ENCODE measurements at places on chromosomes 7 and 10.

DNA sequence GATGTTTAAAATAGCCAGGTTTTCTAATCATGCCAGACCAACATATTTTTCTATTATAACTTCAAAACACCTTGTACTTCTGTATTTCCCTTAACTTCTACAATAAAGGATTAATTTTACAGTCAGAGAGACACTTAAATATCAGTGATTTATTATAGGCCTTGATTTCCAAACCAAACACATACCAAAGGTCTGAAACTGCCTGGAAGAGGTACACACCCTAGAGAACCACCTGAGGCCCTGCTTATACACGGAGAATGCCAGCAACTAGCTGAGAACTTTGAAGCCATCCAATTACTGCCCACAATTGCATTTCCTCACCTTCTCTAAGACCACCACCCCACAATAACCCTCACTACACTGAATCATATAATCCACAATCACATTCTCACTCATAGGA, 4.9 kb downstream of the CCDC6 start:
- no peak for DNase-seq

- DNase-seq = no peak
Observed at GRCh38 chr10:102795453-102796406, 41.5 kb downstream of the CYP17A1 start.

DNA sequence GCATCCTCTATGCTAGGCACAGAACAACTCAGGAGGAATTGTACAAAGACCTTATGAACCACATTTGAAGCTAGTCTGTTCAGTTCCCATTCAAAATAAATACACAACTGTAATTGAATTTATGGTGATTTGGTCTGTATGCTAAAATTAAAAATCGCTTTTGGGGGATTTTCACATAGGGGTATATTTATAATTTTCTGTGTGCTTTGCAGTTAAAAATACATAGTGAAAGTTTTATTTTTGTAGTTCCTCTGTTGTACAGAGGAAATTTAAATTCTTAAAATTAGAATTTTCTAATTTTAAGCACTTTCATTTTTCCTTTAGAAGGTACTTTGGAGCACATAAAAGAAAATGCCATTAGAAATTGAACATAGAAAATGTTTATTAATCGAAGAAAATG, 6.9 kb downstream of the RABGEF1 start:
- no peak for DNase-seq

DNA sequence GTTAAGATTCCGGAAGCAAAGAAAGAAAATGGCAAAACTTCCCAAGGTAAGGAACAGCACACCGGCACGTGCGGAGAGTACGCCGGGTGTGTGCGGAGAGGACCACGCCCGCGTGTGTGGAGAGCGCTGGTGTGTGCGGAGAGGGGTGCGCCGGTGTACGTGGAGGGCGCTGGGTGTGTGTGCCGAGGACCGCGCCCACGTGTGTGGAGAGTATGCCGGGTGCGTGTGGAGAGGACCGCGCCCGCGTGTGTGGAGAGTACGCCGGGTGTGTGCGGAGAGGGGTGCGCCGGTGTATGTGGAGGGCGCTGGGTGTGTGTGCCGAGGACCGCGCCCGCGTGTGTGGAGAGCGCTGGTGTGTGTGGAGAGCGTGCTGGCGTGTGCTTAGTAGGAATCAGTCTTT, 48.6 kb upstream of the DPYSL4 start:
- no peak for DNase-seq

GRCh38 chr10:72353965-72354355, 759 bp downstream of the DNAJB12 start:
- no peak for DNase-seq

DNA sequence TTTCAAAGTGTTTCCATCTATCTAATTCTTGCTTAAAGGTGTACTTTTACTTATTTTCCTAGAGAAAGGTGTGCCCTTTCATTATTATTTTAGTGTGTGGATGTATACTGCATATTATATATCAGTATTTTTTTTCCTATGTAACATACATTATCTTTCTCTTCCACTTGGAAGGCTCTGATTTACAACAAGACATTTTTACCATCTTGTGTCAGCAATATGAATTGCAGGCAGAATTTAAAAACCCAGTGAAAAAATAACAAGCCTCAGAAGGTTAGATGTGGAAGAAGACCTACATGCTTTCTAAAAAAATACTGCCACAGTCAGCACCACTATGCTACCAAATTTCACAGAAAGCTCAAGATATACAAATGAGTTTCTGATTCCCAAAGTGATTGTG, 327.7 kb upstream of the STEAP1 start:
- DNase-seq = no peak

- DNase-seq = no peak
Observed at GRCh38 chr7:107047902-107048782, 3.6 kb downstream of the PRKAR2B start.

- no peak for DNase-seq
Observed at GRCh38 chr7:154541606-154542005, 461.3 kb downstream of the PAXIP1 start.

GRCh38 chr10:75209086-75209920, 1.3 kb upstream of the VDAC2 start:
- DNase-seq = no peak

DNA sequence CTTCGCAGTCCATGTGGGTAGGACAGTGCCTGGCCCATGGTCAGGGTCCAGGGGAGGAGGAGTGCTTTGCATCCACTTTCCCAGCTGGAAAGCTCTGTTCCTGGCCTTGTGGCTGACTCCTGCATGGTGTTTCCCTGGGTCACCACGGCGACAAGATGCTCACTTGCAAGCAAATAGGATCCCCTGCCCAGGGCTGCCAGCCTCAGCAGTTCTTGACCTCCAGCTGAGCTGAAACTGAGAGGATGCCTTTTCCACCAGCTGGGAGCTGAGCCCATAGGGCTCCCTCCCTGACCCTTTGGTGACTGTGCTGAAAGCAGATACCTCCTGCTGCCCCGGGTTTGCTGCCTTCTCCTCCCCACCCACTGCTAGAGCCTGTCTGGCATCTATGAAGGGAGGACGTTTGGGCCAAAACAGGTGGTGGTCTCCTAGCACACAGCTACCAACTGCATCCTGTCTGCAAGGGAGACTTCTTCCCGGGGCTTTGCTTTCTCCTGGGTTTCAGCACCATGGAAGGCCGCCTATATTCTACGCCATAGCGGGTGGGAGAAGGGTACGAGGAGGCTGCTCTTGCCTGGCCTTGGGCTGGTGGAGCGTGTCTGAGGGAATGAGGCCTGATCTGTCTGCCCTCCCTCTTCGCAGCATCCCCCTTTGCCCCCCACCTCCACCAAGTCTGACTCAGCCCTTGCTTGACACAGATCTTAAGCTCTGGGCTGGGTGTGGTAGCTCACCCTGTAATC, 34.4 kb downstream of the UBTD1 start:
- peak; percentile 36 for DNase-seq

GRCh38 chr7:113622796-113623195, 296.0 kb downstream of the PPP1R3A start:
- no peak for DNase-seq

GRCh38 chr10:74118804-74119203, 31.8 kb downstream of the AP3M1 start:
- no peak for DNase-seq

GRCh38 chr7:97847791-97848190, 24.4 kb downstream of the ASNS start:
- DNase-seq = no peak

DNA sequence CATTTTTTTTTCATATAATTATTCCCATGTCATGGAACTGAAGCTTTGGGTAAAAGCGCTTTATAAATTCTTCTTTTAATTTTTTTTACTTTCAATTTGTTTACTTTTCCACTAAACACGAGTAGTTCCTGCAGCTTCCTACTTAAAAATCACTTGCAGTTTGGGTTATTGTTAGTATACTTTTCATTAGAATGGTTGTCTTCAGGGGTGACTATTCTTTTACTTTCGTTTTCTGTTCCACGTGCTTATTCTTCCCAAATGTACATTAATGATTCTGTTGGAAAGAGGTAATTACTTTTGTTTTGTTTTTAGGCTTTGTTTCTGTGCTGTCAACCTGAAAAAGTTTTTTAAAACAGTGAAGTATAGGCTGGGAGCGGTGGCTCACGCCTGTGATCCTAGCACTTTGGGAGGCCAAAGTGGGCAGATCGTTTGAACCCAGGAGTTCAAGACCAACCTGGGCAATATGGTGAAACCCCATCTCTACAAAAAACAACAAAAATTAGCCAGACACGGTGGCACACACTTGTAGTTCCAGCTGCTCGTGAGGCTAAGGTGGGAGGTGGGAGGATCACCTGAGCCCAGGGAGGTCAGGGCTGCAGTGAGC, 5.2 kb upstream of the CFAP69 start:
- DNase-seq = no peak

DNA sequence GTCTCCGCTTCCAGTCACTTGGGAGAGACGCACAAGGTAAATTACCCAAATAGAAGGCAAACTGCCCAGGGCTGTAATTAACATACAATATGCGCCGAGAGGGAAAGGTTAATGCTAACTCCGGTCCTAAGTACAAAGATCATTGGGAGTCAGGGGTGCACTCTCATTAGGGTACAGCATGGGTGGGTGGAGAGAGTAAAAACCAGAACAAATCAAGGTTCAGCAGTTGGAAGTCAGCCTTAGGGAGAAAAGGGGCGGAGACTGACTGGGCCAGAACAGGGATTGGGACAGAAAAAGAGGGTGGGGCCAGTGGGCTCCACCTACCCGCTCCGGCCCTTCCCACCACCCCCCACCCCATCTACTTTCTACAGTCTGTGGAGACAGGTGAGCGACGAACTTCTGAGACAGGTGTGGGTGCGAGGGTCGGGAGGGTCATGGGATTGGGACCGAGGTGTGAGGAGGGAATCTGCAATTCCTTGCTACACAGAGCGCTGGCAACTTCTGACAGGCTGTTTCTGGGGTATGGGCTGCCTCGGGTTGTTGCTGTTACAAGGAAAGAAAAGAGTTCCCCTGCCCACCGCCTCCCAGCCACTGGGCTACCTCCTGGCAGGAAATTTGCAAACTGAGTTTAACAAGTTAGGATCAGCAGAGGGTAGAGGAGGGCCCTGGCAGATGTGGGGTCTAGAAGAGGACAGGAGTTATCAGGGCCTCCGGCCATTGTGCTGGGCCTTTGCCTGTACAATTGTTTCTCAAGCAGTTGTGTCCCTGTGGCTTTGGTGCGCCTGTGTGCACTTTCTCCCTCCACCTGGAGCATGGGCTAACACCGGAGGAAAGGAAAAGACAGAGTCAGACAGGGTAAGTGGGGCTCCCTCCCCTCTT, at the start of gene TMEM139:
TSS of gene TMEM139 (plus strand) at position 368 of the 879 bp plus-strand sequence. CDS start 1,000 bp downstream, outside the sequence.
- DNase-seq = no peak

GRCh38 chr7:143381427-143382125, 431 bp downstream of the ZYX start:
- DNase-seq = peak; percentile 16

DNA sequence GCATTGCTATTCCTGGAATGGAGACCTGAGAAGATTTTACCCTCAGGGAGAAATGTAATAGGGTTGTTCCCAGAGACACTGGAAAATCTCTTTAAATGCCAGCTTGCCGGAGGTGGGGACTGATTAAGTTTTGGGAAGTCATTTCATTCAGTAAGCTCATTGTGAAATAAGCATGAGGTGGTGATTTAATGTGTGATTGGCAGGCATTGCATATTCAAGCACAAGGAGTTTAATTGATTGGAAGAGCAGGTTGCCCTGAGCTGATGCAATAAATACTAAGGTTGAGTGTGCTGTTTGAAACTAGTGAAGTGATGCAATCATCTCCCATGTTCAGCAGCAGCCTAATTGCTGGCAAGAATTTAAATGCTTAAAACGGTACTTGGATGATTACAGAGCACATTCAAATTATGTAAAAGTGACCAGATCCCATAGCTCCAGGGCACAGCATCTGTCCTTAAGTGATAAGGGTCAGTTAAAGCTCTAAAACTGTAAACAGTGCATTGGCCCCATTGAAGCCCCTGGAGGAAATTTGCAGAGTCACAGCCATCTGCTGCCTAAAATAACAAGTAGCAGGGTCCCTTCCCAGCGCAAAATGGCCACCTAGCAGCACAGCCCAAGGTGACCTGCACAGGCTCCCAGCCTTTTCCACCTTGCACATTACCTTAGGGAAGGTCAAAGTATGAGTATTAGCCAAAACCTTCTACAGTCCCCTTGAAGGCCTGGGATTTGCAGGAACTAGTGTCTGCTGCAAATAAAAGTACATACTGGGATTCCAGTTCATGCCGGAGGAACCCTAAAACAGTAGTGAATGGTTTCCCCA, 92.1 kb downstream of the CCDC71L start:
- no peak for DNase-seq
